T-cell (primary cell): ENCODE measurements at places on chromosomes 3 and 15. TPM values are rescaled to one million over a fixed set of nuclear protein-coding genes. Genes with fewer than 3 reads are reported as not detected.

The EIF4E3 gene
- total RNA-seq: 45.4 TPM

The CMTM7 gene
- 40.7 TPM for total RNA-seq

GRCh38 chr3:33388374-33389100, 51.7 kb downstream of the UBP1 start:
- DNase-seq: no peak

The BRPF1 gene
- total RNA-seq: 42.3 TPM

DNA sequence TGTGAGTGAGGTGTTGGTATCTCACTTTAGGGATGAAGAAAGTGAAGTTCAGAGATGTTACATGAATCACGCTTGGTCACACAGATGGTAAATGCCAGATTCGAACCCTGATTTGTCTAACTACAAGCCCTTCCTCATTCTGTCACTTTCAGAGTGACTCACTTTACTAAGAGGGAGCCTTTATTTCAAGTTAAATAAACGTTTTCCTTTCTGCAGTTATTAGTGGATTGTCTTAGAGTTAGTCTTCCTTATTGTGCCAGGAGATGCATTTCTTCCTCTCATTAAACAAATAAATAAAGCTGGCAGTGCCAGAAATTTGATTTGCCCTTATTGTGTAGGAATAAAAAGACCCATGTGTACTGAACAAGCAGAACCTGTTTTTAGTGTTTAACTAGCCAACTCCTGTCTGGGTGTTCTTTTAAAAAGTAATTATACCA, 162.5 kb downstream of the AKAP13 start:
- DNase-seq: no peak

GRCh38 chr3:136818191-136818768, 646 bp upstream of the SLC35G2 start:
- DNase-seq: no peak
